ENCODE measurements at places on chromosomes 3 and 15.
A peak's percentile ranks its signal among the peaks of the same experiment; 100 is the strongest.

- H3K4me3 ChIP-seq, result no peak overlapping the region
- H3K27me3 ChIP-seq, result no peaks in the 10 kb centered on the region
- no peaks in the 10 kb centered on the region for H3K36me3 ChIP-seq
- H3K27ac ChIP-seq, result peak overlapping the region; percentile 97
- no peak for DNase-seq
- H3K4me1 ChIP-seq, result peaks cover 16% of the 10 kb centered on the region
Measured at GRCh38 chr3:24145481-24145880, 200.4 kb downstream of the NR1D2 start.

GRCh38 chr3:121411523-121411922 is 134.3 kb downstream of the POLQ start:
- H3K4me1 ChIP-seq, result no peaks in the 10 kb centered on the region
- H3K36me3 ChIP-seq, result no peaks in the 10 kb centered on the region
- no peak for DNase-seq
- H3K4me3 ChIP-seq, result no peak overlapping the region

GRCh38 chr3:152650177-152650576 is 184.8 kb upstream of the P2RY1 start:
- no peaks in the 10 kb centered on the region for H3K36me3 ChIP-seq
- DNase-seq, result no peak
- H3K4me3 ChIP-seq, result no peak overlapping the region
- no peaks in the 10 kb centered on the region for H3K27me3 ChIP-seq
- no peak overlapping the region for H3K27ac ChIP-seq
- no peaks in the 10 kb centered on the region for H3K4me1 ChIP-seq

GRCh38 chr15:89391685-89392257 is 57.1 kb upstream of the POLG start:
- no peak overlapping the region for H3K4me3 ChIP-seq
- peaks cover 24% of the 10 kb centered on the region for H3K27me3 ChIP-seq
- H3K36me3 ChIP-seq, result no peaks in the 10 kb centered on the region
- DNase-seq, result no peak
- H3K27ac ChIP-seq, result no peak overlapping the region
- no peaks in the 10 kb centered on the region for H3K4me1 ChIP-seq

DNA sequence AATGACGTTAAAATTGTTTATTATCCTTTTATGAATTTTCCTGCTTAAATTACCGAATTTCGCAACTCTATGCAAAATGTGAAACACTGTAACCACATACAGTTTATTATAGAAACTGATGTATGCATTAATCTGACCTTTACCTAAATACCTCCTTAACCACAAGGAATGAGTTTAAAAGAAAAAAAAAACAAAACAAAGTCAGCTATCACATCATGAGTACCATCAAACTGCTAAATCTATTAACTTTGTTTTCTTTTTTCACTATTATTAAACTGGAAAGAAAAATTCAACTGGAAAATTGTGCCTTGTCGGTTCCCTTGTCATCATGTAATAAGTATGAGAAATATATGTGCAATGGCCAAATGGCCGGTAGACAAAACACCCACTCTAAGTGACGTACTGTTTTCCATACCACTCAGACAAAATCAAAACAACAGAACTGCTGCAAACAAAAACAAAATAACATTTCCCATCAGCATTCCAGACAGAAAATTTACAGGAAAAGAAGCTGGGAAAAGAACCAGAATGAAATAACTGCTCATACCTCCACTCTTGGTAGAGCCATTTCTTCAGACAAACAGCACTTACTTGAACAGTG is 415.3 kb downstream of the FOXP1 start:
- no peak overlapping the region for H3K27ac ChIP-seq
- no peaks in the 10 kb centered on the region for H3K36me3 ChIP-seq
- H3K4me3 ChIP-seq, result no peak overlapping the region
- DNase-seq, result peak; percentile 94

GRCh38 chr3:84958495-84959469 is at the start of gene CADM2:
CADM2 (plus strand) TSS chr3:84958989.
- H3K4me3 ChIP-seq, result peak within 1 kb of the TSS; percentile 59
- no peak within 1 kb of the TSS for H3K27ac ChIP-seq
- no peaks in the 10 kb centered on the region for H3K27me3 ChIP-seq
- no peaks in the 10 kb centered on the region for H3K4me1 ChIP-seq

GRCh38 chr15:66124651-66125050 is 128.9 kb downstream of the MEGF11 start:
- no peak overlapping the region for H3K27ac ChIP-seq
- peaks cover 13% of the 10 kb centered on the region for H3K27me3 ChIP-seq
- no peak for DNase-seq
- no peak overlapping the region for H3K4me3 ChIP-seq
- no peaks in the 10 kb centered on the region for H3K4me1 ChIP-seq

DNA sequence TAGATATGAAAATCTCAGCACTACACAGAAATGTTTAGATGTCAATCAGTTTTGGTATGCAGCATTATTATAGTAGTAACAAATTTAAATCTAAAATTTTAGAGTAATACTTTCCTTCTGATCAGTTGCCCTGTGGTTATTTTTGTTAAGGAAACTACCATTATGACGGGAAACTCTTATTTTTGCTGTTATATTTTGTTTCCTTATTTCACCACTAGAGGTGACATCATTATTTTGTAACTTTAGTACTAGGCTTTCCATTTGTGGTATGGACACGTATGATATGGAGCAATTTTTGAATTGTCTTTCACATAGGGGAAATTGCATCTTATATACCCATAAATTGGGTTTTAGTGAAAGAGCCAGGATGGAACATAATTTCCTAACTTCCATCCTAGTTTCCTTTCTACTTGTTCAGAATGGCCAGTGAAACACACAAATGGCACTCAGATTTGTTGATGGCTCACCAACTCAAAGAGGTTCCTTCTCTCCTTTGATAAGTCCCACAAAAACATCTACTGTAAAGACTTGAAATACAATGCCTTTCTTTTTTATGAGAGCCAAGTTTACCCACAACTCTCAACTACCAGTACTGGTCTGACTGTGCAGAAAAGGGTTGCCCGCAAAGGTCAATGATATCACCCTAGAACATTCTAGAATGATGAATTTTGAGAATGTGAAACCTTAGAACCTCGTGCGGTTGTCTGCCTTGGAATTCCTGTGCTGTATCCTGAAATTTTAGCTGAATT is 19.4 kb upstream of the PPP4R2 start:
- H3K27me3 ChIP-seq, result no peaks in the 10 kb centered on the region
- no peak overlapping the region for H3K27ac ChIP-seq
- H3K36me3 ChIP-seq, result no peaks in the 10 kb centered on the region
- no peak overlapping the region for H3K4me3 ChIP-seq
- DNase-seq, result peak; percentile 23

DNA sequence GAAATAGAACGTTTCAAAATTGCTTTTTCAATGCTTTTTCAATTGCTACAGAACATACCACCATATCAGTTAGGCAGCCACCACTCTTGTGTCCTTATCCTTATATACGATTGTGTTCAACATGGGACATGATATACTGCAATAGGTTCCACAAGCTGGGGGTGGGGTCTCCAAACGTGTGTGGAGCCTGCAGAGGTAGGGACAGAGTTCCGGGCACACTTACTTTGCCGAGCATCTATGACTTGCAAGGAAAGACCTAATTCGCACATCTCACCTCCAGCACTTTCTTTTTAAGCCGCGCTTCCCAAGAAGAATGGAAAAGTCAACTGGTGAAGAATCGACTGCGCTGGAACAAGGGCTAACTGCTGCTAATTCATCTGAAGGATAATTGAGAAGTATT is 39.6 kb upstream of the SFMBT1 start:
- no peaks in the 10 kb centered on the region for H3K36me3 ChIP-seq
- no peaks in the 10 kb centered on the region for H3K27me3 ChIP-seq
- no peak overlapping the region for H3K27ac ChIP-seq
- no peak for DNase-seq
- peaks cover 5% of the 10 kb centered on the region for H3K4me1 ChIP-seq

- no peaks in the 10 kb centered on the region for H3K4me1 ChIP-seq
- no peak overlapping the region for H3K27ac ChIP-seq
- H3K36me3 ChIP-seq, result no peaks in the 10 kb centered on the region
- no peak for DNase-seq
- no peak overlapping the region for H3K4me3 ChIP-seq
- H3K27me3 ChIP-seq, result no peaks in the 10 kb centered on the region
Measured at GRCh38 chr3:62523672-62524071, 150.3 kb upstream of the FEZF2 start.

- no peak for DNase-seq
- no peaks in the 10 kb centered on the region for H3K4me1 ChIP-seq
- no peaks in the 10 kb centered on the region for H3K36me3 ChIP-seq
- no peak overlapping the region for H3K27ac ChIP-seq
- no peak overlapping the region for H3K4me3 ChIP-seq
Measured at GRCh38 chr15:55959744-55960447, 33.5 kb downstream of the NEDD4 start.

- no peak for DNase-seq
- no peaks in the 10 kb centered on the region for H3K36me3 ChIP-seq
- no peaks in the 10 kb centered on the region for H3K4me1 ChIP-seq
Measured at GRCh38 chr15:101489237-101489598, 289 bp downstream of the PCSK6 start.

DNA sequence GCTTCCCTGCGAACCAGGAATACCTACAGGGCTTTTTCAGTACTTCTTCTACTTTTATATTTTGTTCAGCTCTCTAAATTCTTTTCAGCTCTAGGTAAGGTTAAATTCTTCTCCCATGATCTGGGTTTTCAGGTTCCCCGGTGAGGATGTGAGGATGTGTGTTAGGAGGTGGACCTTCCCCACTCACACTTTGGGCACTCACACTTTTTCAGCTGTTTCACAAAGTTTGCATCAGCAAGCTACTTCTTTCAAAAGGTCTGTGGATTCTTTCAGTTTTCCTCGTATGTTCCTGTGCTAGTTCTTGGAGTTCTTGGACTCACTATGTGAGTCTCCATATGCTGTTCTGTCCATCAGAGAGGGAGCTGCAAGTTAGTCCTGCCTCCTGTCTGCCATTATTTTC is 13.9 kb upstream of the OR5K2 start:
- no peaks in the 10 kb centered on the region for H3K36me3 ChIP-seq
- no peak overlapping the region for H3K27ac ChIP-seq
- no peaks in the 10 kb centered on the region for H3K4me1 ChIP-seq
- no peak for DNase-seq
- H3K27me3 ChIP-seq, result no peaks in the 10 kb centered on the region
- H3K4me3 ChIP-seq, result no peak overlapping the region

DNA sequence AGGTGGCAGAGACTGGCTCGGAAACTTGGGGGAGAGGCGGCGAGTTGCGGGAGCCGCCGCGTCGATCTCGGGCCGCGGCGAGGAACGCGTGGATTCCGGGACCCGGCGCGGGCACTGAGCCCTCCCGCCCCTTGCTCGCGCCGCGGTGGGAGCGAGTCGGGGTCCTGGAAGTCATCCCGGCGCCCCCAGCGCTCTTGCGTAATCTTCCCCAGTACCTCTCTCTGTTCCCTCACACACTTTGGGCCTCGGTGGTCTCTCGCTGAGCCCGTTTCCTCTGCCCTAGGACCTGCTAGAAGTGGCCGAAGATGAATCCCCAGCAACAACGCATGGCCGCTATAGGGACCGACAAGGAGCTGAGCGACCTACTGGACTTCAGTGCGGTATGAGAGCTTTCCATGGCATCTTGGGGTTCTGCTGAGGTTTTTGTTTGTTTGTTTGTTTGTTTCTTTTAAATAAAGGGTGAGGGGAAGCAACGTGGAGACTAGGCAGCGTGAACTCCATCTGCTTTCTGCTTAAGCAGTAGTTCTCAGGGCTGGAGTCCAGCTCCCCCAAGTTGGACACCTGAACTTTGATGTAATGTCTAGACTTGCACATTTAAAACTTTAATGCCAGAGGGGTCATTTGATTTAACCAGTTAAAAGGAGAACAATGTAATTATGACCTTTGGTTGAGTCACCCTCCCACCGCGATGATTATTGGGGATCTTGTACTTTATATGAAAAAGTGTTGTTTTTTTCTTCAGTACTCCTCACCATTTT is 1.3 kb downstream of the TCF12 start:
- peak; percentile 76 for DNase-seq
- no peaks in the 10 kb centered on the region for H3K36me3 ChIP-seq
- H3K4me3 ChIP-seq, result peak overlapping the region; percentile 87
- H3K27me3 ChIP-seq, result no peaks in the 10 kb centered on the region
- peak overlapping the region; percentile 83 for H3K27ac ChIP-seq

GRCh38 chr3:143200001-143200924 is 80.7 kb downstream of the CHST2 start:
- no peak overlapping the region for H3K27ac ChIP-seq
- DNase-seq, result peak; percentile 37
- H3K4me1 ChIP-seq, result no peaks in the 10 kb centered on the region
- no peaks in the 10 kb centered on the region for H3K36me3 ChIP-seq

DNA sequence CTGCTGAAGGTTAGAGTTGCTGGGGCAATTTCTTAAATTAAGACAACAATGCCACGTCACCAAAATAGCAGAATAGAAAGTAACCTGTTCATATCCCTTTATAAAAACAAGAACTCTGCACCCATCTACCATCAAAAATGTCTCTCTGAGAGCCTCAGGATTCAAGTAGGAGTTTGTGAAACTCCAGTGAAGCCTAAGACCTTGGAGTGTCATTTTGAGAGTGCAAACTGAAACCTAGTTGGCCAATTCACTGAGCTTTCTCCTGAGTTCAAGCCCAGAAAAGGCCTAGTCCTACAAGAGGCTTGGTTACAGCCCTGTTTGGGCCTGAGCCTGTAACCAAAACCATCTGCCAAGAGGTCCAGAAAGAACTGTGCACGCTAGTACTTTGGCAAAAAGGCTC is 335.1 kb downstream of the EFHB start:
- no peak overlapping the region for H3K27ac ChIP-seq
- no peaks in the 10 kb centered on the region for H3K27me3 ChIP-seq
- H3K4me3 ChIP-seq, result no peak overlapping the region

GRCh38 chr3:32703491-32703972 is 18.5 kb downstream of the CNOT10 start:
- H3K4me3 ChIP-seq, result no peak overlapping the region
- H3K36me3 ChIP-seq, result no peaks in the 10 kb centered on the region
- H3K4me1 ChIP-seq, result peaks cover 4% of the 10 kb centered on the region
- H3K27me3 ChIP-seq, result no peaks in the 10 kb centered on the region

DNA sequence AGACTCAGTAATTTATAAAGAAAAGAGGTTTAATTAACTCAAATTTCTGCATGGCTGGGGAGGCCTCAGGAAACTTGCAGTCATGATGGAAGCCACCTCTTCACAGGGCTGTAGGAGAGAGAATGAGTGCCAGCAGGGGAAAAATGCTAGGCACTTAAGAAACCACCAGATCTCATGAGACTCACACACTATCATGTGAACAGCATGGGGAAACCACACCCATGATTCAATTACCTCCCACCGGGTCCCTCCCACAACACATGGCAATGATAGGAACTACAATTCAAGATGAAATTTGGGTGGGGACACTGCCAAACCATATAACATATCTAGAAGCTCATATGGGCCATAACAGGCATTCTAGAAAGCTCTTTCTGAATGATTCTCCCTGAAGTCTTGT is 190.3 kb downstream of the WNT5A start:
- no peaks in the 10 kb centered on the region for H3K27me3 ChIP-seq
- H3K4me3 ChIP-seq, result no peak overlapping the region
